ENCODE measurements at places on chromosomes 4 and X.

DNA sequence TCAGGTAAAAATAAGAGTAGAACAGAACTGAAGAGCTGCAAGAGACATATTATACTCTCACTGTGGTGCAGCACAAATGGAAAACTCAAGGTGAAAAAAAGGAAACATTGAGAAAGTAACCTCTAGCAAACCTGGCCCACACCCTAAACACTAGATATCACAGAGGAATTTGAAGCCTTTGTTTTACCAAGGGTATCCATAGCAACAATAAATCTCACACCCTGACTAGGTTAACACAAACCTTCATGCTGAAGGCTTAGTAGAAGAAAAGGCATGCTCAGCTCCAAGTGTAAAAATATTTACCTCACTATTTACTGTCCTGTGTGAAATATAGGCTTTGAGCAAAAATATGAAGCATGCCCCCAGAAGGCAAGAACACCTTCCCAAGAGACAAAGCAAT, 61.9 kb upstream of the TAB3 start:
- no peak for DNase-seq

DNA sequence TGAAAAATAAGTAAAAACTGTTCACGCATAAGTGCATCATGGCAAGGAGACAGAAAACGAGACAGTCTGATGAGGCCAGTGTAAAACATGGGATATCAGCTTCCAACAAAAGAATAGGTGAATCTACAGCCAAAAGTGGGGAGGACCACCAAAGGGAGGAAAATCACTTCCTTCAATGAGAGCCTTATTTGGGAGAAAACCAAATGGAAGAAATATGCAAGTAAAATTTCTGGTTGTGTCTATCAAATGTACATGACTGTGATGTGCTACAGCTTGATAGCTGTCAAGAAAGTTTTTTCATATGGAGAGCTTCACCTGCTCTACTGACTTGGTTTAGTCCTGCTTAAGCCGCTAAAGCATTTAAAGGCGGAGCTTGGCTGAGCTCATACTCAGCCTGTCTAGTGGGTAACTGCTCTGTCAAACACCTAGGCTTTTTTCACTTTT, 66.2 kb downstream of the MAGEA1 start:
- peak; percentile 12 for DNase-seq

GRCh38 chr4:124018383-124019317, 622.1 kb downstream of the SPRY1 start:
- peak; percentile 25 for DNase-seq

GRCh38 chr4:11634283-11634682, 205.6 kb upstream of the HS3ST1 start:
- DNase-seq = no peak

GRCh38 chr4:84750260-84750959, 167.5 kb downstream of the CDS1 start:
- peak; percentile 63 for DNase-seq

- DNase-seq = no peak
Measured at GRCh38 chrX:69318651-69319340, 153.5 kb upstream of the PJA1 start.

DNA sequence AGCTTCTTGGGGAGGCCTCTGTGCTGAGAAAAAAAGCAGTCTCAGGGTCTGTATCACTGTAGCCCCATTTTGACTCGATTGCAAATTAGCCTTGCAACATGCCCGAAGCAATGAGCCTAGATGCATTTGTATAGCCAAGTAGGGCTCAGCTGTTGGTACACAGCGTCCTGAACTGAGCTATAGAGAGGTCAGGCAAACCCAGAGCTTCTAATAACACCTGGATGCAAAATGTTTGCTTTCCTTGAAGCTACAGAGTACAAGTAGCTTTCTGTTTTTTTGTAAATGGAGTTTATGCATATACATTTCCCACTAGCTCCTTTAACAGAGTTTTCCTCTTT, 87.8 kb downstream of the PLAC1 start:
- no peak for DNase-seq

DNA sequence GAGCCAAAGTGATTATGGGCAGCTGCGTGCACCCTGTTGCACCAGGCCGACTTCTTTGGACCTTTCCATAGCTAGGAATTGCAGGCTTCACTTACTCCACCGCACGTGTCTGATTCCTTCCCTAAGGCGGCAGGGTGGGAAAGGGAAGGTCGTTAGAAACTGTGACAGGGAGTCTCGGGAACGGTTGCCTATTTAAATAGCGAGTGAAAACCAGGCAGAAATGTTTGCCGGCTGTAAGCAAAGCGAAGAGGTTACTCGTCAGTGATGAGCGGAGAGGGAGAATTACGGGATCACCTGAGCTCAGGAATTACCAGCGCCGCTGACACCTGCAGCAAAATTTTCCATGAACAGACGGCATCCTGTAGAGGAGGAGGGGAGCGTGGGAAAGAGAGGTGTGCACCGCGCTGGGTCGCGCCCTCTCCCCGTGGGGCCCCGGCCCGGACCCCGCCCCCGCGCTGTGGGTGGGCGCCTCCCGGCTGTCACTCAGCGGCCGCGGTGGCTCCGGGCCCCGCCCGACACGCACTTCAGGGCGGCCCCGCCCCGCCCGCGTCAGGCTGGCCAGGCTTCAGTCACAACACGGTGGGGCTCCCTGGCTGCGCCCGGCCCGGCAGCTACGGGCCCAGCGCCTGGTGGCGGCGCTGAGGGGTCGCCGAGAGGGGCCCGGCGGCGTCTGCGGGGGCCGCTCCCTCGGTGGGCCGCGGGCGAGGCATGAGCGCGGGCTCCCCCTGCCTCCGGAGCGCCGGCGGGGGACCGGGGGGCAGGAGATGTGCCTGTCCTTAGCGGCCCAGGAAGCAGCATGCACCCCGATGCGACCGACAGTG, at the start of gene SNX25:
TSS of gene SNX25 (plus strand) at position 568 of the 821 bp plus-strand sequence. CDS start at position 797, 229 bp downstream.
- peak; percentile 73 for DNase-seq

GRCh38 chrX:38426785-38427184, 74.4 kb downstream of the OTC start:
- DNase-seq = no peak

DNA sequence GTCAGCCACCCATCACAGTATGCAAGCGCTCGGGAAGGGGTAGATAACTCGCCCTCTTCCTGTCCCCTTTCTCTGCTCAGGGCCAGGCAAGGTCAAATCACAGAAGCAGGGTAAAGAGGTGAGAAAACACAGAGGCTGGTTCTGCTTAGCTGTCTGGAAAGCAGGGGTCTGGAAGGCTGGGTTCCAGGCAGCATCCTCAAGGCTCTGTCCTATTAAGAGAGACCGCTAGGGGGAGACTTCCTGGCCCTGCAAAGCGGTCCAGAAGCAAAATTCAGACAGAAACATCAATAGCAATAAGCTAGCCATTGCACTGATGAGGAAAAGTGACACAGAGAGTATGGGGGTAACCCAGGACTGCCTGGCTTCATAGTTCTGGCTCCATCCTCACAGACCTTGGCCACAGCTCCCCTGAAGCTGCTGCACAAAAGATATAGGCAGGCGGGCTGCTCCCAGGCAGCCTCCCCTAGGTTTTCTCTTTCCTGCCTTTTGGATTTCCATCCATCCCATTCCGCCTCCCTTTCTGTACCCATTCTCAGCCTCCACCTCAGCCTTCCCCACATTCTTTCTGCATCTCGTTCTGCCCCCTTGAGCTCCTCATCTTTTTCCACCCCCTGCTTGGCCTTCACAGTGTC, 308.5 kb downstream of the EVC2 start:
- DNase-seq = peak; percentile 29

DNA sequence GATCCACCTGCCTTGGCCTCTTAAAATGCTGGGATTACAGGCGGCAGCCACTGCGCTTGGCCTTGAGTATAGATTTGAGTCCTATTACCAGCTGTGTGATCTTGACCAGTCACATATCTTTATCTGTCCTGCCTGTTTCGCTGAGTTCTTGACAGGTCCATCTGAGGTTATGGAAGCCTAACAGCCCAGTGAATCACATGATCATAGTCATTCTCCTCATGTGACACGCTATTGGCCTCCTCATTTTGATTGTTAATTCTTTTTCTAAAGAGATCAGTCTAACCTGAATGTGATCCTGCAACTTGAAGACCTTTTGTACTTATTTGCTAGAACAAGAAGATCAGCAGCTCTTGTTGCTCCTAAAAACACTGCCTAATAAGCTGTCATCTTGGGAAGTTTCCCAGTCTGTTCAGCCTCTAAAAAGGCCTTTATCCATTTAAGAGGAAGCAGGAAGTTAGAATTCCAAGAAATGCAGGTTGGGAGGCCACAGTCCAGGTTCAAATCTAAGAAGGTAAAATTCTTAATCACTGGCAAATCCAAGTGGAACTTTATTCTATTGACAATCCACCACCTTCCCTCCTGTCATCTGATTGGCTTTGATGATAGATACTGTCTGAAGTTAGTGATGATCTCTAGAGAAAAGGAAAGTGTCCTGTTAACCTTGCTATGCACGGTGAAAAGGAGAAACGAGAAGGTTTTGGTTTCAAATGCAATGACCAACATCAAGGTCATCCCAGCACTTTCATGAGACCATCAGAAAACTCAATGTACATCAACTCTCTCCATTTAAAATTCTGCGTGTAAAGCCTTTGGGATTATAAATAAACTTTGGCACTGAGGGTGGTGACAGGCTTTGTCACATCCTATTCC, 86.9 kb downstream of the CHRNA9 start:
- no peak for DNase-seq

GRCh38 chrX:38082309-38082708, 76.0 kb downstream of the SYTL5 start:
- DNase-seq = no peak

DNA sequence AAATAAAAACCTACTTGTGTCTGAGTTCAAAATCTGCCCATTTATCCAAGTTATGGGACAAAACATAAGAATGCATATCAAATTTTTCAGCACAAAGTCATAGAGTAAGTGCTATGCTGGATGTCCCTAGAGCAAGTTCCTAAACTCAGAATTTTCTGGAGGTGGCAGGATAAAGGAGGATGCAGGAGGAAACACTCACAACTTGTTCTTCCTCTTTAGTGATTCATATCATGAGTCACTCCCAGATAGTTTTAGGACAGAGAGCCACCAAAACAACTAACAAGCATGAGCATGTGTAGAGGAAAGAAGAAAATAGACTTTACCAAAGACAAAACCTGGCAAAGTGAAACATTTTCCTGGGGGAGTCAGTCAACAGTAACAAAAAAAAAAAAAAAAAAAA, 302.7 kb downstream of the KCTD8 start:
- DNase-seq = peak; percentile 58

DNA sequence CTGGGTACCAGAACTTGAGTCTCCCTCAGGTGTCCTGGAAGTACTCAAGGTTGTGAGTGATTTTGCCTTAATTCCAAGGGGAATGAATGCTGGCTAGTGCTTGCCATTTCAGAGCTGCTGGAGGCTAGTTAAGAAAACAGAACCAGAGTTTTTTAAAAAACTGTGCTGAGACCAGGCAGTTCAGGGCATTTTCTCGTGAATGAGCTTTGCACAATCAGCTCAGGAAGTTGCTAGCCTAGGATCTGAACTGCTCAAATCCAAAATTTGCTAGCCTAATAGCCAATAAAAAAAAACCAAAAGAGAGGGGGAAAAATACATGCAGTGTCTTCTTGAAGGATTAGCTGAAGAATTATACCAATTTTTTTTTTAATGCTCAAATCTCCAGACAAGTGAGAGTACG, 292.7 kb downstream of the FBXW7 start:
- DNase-seq = no peak

DNA sequence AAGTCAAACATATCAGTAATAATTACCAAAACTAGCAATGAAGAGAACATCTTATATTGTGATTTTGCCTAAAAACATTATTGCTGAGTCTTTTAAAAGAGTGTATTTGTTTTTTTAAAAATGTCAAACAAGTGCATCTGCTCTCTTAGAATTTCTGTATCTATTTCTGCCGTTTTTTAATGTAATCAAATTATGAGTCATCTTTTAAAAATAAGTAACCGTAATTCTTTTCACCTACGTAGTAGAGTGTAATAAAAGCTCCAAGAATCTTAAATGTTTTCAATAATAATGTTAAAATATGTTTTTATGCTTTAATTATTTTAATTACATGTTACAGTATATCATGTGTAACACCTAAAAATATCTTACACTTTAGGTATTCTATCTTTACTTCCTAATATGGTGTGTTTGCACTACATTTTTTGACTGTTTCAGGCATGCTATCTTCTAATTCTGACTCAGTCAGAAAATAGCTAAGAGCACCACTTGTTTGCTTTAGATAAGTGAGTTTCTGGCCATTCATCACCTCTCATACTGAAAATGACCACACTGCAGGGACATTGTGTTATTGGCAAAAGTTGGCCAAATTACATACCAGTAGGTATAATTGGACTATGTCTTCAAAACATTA, 368.5 kb downstream of the PCDH7 start:
- peak; percentile 74 for DNase-seq

DNA sequence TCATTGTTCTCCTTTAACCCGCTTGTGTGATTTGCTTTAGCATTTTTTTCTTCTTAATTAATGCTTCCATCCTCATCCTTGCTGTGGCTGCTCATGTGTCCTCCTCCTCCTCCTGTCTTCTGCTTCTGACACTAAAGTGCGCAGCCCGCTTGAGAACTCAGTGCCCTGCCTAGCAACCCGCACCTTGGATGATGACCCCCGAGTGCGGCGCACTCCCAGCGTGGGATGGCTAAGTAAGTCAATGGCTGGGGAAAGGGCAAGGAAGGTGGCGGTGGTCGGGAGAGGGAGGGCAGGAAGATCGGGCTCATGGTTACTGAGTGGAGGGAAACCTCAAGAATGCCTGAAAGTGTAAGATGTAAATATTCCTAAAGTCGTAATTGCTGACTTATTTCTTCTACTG, 30.1 kb downstream of the SLC4A4 start:
- DNase-seq = no peak

GRCh38 chrX:21993265-21993664, 38.9 kb upstream of the PHEX start:
- DNase-seq = no peak

- peak; percentile 49 for DNase-seq
Measured at GRCh38 chr4:151468715-151469696, 60.0 kb downstream of the FHIP1A start.

DNA sequence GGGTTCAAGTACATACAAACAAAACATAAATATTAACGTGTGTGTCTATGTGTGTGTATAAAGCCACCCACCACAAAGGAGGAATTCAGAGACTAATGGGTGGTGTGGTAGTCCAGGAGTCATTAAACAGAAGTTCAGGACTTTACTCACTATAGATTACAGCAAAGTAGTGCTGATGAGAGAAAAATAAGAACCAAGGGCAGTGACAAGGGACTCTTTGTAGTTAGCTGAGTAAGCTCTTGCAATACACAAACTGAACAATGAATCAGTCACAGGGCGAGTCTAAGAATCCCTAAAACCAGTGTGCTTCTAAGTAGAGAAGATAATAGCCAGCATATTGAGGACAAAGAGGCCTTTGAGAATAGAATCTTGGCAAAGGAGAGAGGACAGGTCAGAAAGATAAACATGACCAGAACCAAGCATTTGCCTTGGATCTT, 232.4 kb downstream of the PPP3CA start:
- peak; percentile 79 for DNase-seq

GRCh38 chrX:42432552-42432951, 345.4 kb downstream of the PPP1R2C start:
- DNase-seq = no peak

GRCh38 chr4:137623013-137623412, 90.7 kb upstream of the PCDH18 start:
- DNase-seq = no peak

GRCh38 chrX:47992669-47993068, 11.1 kb downstream of the ZNF182 start:
- DNase-seq = no peak

Measured in astrocyte of the spinal cord (primary cell).